ENCODE measurements at places on chromosomes 13 and 19.
A peak's percentile ranks its signal among the peaks of the same experiment; 100 is the strongest.

- DNase-seq = no peak
Measured at GRCh38 chr13:100887729-100888151, 213.1 kb upstream of the TMTC4 start.

DNA sequence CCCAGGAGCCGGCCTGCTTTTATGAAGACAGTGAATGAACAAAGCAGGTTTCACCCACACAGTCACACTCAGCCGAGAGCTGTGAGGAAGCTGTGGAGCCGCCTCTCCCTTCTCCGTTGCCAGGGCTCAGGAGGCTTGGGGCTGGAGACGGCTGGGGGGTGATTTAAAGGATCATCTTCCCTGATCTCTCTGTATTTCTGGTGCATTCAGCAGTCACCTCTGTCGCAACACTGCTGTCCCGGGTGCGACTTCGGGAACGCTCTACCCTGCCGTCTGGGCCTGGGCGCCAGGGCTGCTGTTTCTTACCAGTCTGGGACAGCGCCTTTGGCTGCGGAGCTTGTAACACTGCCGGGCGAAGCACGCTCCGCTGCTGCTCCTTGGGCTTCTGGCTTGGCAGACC lies 18.1 kb downstream of the CAPS start:
- no peak for DNase-seq

DNA sequence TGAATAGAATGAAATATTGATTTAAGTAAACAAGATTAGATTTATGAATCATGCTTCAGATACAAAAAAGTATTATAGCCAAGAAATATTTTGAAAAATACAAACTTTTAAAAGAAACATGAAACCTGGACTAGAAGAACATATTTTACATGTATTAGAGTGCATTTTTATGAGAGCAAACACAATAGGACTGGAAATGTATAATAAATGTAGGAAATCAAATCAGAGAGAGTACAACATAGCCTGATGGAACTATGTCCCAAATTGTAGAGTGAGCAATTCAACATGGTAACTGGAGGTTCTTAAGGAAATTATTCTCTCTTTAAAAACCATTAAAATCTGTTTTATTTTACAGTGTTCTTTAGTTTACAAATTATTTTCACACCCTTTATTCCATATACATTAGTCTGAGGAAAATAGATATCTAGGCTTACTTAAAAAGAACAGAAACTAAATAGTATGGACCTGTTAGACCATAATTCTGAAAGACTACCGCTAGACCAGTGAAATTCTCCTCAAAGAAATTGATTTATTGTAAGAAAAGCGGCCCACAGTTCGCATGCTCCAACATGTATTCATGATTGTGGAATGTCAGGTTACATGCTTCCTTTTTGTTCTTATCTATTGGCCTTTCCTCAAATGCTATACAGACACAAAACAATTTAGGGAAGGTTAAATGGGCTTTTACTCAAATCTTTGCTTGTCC lies 1526.5 kb upstream of the SLC10A2 start:
- DNase-seq = no peak

- DNase-seq = no peak
Measured at GRCh38 chr13:106548064-106548696, 12.7 kb upstream of the EFNB2 start.

- DNase-seq = no peak
Measured at GRCh38 chr13:40874138-40874779, 84.8 kb downstream of the SLC25A15 start.

DNA sequence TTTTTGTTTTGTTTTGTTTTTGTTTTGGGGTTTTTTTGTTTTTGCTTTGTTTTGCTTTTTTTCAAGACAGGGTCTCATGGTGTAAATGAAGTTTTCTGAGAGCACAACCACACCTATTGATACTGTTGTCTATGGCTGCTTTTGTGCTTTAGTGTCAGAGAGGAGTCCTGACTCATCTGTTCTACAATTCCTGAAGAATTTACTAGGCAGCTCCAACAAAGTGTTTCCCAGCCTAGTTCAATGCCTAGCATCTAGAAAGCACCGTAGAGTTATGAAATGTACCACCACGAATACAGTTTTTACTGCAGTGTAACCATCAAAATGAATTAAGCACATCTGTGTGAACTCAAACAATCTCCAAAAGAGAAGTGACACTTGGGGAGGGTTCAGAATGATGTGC lies 21.2 kb downstream of the SAFB start:
- DNase-seq = no peak

DNA sequence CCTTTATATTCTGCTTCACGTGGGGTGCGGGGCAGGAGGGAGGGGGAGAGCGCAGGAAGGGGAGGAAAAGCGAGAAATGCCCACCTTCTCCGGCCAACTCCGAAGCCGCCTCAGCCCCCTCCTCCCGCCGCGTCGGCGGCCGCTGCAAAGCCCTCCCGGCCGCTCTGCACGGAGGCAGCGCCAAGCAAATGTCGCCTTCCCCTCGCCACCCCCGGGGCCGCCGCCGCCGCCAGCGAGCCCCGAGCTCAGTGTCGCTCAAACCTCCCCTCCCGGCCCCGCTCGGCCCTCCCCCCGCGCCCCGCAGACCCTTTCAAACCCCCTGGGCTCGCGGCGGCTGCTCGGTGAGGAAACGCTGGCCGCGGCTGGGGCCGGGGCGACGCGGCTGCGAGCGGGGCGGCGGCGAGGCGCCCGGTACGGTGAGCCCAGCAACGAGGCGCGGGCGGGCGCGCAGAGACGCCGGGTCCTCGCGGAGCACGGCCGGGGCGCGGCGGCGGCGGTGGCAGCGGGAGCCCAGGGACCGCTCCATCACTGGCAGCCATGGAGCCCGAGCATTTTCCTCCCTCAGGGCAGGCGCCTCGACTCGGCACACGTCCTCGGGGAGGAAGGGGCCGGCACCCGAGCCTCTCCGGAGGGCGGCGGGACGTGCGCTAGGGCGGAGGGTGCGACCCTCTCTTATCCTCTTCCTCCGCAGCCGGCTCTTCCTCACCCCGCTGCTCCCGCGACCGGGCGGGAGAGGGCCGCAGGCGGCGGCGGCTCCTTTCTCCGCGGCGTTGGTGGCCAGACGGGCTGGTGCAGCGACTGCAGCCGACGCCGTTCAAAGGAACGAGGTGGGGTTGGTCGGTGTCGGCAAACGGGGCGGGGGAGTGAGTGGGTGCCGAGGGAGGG lies 463 bp upstream of the TSC22D1 start:
- DNase-seq = peak; percentile 29

GRCh38 chr13:22589880-22590279 lies 590.9 kb upstream of the SGCG start:
- no peak for DNase-seq

DNA sequence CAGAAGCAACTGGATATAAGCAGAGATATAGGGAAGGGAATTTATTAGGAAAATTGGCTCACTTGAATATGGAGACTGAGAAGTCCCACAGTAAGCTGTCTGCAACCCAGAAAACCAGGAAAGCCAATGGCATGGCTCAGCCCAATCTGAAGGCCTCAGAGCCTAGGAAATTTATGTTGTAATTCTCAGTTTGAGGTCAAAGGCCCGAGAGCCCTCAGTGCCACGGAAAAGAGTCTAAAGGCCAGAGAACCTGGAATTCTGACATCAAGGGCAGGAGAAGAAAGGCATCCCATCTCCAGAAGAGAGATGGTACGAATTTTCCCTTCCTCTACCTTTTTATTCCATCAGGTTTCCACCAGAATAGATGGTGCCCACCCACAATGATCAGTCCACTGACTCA lies 20.1 kb upstream of the RXFP2 start:
- DNase-seq = no peak

- DNase-seq = no peak
Measured at GRCh38 chr13:35836446-35836845, 294.7 kb downstream of the DCLK1 start.

DNA sequence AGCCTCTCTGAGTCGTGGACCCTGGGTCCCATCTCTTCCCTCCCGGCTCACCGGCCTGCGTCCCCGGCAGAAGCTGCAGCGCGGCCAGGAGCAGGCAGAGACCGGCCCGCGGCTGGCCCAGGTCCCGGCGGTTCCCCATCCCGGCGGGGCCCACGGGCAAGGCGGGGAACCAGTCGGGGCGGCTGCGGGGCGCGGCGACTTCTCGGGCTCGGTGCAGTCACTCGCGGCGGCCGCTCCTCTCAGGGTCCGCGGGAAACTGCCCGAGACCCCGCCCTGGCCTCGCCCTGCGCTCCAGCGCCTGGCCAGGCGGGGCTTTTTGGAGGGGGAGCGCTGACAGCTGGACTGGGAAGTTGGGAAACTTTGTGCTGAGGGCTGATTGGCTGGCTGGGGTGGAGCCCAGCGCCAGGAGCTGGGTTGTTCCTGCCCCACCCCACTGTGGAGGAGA lies at the start of gene COL5A3:
TSS of gene COL5A3 (minus strand) at position 258 of the 445 bp plus-strand sequence. CDS start at position 139, 119 bp downstream.
- DNase-seq = no peak

DNA sequence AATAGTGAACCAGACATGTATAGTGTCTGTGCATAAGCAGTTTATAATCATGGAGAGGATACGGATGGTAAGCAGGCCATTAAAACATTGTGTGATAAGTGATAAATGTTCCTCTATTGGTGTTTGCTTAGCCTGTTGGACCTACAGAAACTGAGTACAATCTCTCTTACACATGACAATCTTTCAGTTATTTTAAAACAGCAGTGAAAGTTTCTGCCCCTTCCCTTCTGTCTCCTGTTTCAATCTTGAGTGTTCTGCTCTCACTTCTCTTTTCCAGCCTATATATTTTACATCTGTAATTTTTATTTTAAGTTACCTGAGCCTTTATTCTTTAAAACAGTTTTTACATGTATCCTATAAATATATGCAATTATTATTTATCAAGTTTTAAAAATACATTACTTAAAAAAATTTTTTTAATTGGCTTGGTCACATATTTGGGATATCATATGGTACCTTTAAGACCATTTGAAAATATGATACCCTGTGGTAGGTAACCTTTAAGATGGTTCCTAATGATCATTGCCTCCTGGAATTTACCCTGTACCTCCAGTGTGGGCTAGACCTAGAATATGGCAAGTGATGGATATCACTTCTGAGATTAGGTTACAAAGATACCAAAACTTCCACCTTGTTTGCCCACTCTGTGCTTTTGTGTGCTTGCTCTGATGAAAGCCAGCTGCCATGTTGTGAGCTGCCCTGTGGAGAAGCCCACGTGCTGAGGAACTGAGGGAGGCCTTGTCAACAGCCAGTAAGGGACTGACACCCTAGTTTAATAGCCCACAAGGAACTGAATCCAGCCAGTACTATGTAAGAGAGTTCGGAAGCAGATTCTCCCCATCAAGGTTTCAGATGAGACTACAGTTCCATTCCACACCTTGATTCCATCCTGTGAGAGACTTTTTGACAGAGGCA lies 99.3 kb downstream of the DHRS12 start:
- DNase-seq = no peak

GRCh38 chr13:29791508-29791907 lies 58.9 kb downstream of the UBL3 start:
- DNase-seq = no peak

GRCh38 chr13:23963184-23963931 lies 66.1 kb upstream of the C1QTNF9B start:
- DNase-seq = no peak

- no peak for DNase-seq
Measured at GRCh38 chr13:41364043-41364442, 53.0 kb downstream of the NAA16 start.

DNA sequence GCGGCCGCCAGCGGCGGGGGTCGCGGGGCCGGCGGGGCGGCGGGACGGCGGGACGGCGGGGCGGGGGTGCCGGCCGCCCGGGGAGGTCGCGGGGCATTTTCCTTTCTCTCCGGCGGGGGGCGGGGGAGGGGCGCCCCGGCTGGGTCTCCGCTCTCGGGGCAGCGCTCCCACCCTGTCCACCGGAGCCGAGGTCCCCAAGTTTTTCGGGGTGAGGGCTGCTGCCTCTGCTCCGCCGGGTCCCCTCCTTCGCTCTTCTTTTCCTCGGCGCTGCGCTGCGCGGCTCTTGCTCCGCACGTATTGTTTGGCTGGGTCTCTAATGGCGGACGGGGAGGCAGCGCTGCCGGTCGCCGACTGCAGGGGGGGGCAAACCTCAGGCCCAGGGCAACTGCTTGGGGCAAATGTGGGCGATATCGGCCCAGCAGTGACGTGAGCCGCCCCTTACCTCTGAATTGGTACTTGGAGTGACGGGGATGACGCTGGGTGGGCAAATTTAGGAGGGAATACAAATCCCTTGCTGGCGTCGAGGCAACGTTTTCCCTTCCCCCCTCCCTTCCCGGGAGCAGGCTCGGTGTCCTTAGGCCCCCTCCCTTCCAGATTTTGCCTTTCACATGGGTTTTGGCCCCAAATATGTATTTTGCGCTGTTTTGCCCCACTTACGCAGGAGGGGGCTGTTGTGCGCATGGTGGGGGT lies 759 bp downstream of the ZMYM2 start:
- DNase-seq = peak; percentile 61

DNA sequence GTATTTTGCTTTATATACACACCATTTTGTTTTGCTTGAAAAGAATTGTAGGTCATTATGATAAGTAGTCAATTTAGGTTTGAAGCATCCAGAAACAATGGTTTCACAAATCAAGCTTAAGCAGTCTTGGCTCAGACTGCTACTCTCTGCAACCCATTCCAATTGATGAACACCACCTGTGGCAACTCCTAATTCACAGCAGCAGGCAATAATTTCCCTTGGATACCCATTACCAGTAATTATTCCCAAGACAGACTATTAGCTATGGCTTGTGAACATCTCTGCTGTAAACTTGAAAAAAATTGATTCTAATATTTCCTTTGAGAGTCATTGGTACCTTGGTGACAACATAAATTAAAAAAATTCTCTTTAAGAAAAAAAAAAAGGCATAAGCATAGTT lies 299.3 kb upstream of the SLITRK6 start:
- DNase-seq = no peak

DNA sequence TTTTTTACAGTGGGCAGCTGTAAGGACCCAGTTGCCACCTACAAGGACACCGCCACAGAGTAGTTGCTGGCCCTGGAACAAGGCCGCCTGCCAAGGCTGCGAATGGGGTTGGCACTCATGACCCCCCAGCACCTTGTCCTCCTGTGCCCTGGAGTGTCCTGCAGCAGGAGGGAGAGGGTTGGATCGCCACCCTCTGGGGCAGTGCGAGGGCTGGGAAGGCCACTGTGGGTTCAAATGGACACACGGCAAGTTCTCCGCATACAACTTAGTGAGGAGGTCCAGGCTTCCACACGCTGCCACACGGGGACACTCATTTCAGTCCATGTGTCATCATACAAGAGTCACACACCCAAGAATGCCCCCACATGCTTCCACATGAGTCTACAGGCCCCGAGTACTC lies 978 bp downstream of the KLK8 start:
- DNase-seq = no peak

GRCh38 chr13:34591129-34591528 lies 350.9 kb upstream of the NBEA start:
- DNase-seq = no peak

GRCh38 chr19:7674010-7675005 lies 2.6 kb upstream of the MCEMP1 start:
- no peak for DNase-seq

DNA sequence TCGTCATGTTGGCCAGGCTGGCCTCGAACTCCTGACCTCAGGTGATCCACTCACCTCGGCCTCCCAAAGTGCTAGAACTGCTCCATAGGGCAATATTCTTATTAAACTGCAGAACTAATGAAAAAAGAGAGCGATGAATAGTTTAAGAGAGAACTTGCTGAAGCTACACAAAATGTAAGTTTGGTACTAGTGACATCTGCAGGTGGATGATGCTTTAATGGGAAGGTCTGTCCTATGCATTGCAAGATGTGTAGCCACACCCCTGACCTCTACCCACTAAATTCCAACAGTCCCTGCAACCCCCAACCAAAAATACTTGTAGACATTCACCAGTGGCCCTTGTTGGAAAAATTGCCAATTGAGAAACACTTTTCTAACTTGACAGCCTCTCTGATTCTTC lies 117.8 kb downstream of the NALCN start:
- no peak for DNase-seq
